Left lung (tissue), 14 donors: ENCODE measurements at places on chromosomes 4 and X. TPM values are rescaled to one million over a fixed set of nuclear protein-coding genes. Genes with fewer than 3 reads are reported as not detected.

DNA sequence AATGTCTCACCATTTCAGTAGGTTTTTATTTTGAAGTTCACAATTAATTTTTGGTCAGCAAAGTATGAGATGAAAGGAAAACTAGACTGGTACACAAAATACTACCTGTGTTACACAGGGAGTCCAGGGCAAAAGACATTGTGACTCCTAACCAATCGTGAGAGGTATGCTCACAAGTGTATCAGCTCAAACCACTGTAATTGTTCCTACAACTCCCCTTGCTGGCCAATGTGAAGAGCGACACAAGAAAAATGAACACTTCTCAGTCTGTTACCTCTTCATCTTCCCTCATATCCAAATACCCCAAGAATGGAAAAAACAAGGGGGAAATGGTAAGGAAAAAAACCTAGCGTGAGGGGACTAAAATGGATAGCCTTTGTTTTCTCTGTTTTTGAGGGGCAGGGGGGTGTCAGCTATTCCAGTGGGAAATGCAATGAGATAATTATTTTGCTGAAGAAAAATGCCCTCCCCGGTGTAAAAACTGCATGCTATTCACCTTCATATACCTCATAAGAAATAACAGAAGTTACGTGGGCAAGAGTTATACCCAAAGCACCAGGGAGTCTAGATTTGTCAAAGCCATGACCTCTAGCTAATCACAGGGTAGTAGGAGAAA is 30.6 kb upstream of the NSUN7 start:
- peak; percentile 53 for DNase-seq

DNA sequence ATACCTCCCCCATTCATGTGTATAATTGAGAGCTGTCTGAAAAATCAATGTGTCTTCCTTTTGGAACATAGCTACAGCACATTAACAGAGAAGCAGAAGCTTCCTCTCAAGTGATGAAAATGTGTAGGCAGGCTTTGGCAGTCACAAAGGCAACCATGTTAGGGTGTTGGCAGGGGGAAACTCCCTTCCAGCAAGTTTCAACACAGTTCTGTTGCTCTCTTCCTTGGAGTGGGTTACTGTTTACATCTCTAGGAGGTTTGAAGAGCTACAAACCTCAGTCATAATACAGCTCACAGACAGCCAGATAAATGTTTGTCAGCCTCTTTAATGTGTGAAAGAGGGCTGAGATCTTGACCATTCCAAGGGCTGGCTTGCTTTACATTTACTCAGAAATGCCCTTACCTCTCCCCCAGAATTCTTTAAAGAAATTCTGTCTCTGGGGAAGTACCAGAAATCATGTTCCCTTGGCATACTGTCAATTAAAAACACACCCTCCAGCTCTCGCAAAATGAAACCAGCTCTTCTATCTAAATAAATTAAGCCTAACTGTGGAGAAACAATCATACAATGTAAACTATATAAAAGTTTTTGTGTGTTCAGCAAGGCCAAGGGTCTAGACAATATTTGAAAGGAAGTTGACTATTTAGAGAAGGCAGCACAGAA is 18.9 kb downstream of the ZBTB33 start:
- DNase-seq, result no peak

The IL2RG gene
- 3.1 TPM for polyA plus RNA-seq

- no peak for DNase-seq
Measured at GRCh38 chr4:71472946-71473345, 134.1 kb downstream of the SLC4A4 start.

DNA sequence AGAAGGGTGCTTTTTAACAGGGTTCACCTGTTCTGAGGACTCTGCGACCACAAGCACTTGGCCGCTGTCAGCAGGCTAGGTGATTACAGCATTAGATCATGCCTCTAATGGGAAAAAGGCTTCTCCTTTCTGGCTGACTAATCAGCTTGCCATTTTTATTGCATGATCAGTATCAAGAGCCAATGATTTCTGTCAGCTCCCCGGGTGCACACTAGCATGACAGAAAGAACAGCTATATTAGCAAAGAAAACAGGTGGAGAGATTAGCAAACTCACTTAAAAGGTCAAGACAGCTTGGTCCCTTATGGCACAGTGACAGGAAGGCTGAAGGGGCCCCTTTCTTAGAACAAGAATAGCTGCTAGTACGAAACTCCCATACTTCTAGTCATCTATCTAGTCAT is 170.0 kb downstream of the SMIM20 start:
- no peak for DNase-seq

DNA sequence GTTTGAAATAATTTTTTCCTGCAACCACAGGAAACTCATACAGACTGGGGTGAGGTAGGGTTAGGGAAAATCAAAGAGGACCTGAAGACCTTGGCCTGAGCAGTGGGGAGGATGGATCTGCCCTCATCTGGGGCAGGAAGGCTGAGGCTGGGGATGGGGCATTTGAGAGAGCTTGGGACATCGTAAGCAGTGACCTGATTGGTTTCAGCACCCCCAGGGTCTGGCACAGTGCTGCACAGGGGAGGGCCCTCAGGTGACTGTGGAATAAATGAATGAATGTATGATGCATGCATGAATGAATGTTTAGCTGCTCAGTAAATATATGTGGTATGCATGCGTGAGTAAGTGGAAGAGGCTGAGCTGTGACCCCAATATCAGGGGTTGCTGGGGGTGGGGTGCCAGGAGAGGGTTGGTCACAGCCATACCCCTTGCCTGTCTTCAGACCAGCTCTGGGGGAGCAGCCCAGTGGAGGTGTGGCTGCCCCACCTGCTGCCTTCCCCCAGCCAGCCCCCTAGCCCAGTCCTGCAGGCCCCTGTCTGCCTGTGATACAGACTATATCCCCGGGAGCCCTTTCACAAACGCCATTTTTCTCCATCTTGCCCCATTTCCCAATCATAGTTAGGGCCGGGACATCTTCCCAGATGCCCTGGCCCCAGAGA is 11.0 kb upstream of the TNIP2 start:
- peak; percentile 42 for DNase-seq
